ENCODE measurements at places on chromosomes 7 and 10. TPM values are rescaled to one million over a fixed set of nuclear protein-coding genes. Genes with fewer than 3 reads are reported as not detected.

Gene COMTD1
- 4.4 TPM for polyA plus RNA-seq

Gene MGAM2
- polyA plus RNA-seq, result 0.37 TPM

Gene PARG
- 31.3 TPM for polyA plus RNA-seq

Gene ZNF800
- polyA plus RNA-seq, result 22.4 TPM

Gene AKR1E2
- polyA plus RNA-seq, result 8.5 TPM

Gene WDFY4
- 4.3 TPM for polyA plus RNA-seq

Gene ZNF365
- polyA plus RNA-seq, result 0.95 TPM

Gene MLXIPL
- polyA plus RNA-seq, result 5.3 TPM

Gene AGAP6
- 28.0 TPM for polyA plus RNA-seq

Gene C10orf67
- polyA plus RNA-seq, result 0.76 TPM

All from left lung (tissue), 14 donors.